ENCODE measurements at places on chromosomes 12 and 14.

DNA sequence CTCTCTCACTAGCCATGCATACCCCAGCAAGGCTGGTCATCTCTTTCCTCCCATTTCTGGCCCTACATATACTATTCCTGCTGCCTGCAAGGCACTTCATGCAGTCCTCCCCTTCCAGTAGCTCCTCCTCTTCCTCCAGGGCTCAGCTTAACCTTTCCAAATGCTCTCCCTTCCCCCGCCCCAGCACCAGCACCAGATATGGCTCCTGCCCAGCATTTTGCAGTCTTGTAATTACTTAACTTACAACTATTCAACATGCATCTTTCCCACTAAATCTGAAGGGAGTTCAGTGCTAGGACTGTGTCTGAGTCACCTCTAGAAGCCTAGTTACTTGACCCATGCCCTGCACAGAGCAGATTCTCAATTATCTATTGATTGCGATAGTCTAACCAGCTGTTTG, 1.8 kb upstream of the FBXO21 start:
- DNase-seq: no peak

DNA sequence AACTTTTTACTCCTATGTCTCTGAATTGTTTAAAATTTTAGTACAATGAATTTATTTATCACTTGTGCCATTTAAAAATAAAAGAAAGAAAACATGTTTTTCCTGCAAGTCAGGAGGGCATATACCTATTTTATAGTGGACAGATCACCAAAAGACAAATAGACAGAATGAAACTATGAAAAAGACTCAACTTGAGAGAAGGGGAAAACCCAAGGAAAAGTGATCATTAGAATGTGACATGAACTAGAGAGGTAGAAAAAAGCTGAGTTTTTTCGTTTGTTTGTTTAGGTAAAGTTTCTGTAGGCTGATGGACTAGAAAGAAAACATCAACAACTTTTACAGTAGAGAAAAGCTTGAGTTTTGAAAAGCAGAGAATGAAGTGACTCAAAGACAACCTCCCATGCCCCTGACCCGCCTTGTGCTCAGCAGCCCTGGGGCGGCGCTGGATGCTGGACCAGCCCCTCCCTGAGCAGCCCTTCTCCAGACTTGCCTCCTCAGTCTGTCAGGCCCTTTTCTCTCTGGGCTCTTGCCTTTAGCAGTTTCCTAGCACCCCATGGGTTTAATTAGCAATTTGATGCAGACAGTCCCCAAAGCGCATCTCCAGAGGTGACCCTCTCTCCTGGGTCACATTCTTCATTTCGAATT, 95.1 kb upstream of the ARID2 start:
- no peak for DNase-seq

DNA sequence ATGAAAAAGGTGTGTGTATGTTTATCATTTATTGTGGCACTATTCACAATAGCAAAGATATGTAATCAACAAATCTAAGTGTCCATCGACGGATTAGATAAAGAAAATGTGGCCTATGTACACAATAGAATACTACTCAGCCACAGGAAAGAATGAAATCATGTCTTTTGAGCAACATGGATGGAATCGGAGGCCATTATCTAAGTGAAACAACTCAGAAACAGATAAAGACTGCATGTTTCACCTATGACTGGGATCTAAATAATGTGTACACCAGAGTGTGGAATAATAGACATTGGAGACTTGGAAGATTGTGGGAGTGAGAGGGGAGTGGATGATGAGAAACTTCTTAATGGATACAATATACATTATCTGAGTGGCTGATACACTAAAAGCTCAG, 44.0 kb downstream of the CCER1 start:
- DNase-seq: no peak

DNA sequence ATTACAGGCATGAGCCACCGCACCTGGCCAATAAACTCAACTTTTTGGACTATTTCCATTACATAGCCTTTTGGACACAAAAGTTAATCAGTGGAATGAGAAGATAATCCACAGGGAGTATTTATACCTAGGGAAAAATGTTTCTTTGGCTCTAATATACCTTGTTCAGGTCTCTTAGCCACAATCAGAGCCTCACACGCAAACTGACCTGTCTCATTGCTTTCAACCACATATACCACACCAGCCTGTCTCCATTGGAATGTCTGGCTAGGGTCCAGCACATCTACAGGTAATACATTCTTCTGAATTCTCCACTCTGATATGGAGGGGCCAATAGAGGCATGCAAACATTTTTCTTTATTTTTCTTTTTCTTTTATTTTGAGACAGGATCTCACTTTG, 3.8 kb upstream of the RBMS2 start:
- DNase-seq: no peak

GRCh38 chr14:67221982-67222328, 19.3 kb upstream of the PALS1 start:
- no peak for DNase-seq

- DNase-seq: no peak
Measured at GRCh38 chr12:94589591-94590001, 60.8 kb downstream of the TMCC3 start.

GRCh38 chr12:115794659-115795081, 482.8 kb downstream of the MED13L start:
- no peak for DNase-seq

DNA sequence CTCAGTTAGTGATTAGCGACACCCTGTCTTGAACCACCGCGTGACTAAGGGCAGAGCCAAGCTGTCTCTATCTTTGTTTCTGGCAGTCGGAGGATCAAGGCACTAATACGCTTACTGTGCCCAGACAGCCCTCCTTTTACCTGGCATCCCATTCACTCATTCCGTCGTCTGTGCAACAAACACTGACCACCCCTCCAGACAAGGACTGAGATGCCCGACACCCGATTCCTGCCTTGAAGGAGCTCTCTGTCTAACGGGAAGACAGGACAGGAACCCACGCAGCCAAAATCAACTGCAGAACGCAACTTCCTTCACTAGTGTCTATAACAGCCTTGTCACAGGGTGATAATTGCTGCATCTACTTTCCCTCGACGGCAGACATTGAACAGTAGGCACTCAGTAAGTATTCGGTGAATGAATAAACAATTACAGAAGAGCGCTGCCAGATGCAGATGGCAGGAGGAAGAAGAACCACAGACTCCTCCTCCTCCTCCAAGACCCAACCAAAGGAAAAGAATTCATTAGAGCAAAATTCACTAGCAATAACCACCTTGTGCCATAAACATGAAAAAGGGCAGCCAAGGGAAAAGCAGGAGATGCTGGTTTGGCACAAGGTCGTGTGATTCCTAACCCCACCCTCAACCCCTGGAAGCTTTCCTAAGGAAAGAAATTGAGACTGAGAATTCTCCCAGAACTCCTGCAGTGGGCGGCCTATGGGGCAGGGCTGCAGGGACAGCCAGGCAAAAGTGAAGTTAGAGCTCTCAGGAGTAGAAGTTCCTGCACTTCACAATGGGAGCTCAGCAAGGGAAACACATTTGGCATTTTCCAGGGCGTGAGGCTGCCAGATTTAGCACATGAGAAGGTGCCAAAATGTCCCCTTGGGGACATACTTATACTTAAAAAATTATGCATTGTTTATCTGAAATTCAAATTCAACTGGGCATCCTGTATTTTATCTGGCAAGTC, 186.6 kb upstream of the DIO3 start:
- no peak for DNase-seq

DNA sequence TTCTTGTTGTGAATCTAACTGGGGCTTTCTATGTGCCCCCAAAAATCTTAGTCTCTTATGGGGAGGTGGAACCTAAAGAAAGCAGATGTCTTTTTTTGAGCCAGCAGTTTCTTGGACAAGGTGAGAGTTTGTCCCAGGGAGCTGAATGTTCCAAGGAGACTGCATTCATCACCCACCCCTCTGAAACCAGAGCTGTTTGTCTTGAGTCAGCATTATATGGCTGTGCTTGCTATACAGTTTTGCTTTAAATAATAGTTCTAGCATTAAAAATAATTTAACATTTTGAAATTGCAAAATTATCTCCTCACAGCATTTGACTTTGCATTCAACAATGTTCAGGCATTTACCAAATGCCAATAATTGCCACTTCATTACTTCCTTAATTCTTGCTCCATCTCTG, 813.3 kb downstream of the BCL11B start:
- DNase-seq: no peak

DNA sequence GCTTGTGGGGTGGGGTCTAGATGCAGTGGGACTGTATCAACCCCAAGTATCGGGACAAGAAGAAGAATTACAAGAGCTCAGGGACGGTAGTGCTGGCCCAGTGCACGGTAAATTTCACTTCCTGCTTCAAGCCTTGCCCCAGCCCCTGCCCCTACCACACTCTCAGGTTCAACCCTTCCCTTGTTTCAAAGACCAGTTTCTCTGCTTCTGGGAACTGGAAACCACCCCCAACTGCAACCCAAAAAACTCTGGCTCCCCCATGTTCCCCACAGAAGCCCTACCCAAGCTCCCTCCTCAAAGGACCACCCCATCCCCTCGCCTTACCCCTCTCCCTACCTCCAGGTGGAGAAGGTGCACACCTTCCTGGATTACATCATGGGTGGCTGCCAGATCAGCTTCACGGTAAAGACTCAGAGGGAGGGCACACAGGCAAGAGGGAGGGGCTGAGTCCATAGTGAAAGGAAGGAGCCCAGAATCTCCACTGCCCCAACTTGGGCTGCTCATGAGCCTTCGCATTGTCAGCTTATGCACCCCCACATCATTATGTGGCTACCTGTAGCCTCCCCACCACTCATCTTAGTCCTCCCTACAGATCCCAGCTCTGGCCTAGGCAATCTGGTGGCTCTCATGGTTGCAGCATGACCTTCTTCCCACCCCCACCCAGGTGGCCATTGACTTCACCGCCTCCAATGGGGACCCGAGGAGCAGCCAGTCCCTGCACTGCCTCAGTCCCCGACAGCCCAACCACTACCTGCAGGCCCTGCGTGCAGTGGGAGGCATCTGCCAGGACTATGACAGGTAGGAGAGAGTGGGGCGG, 4.3 kb downstream of the CPNE6 start:
- DNase-seq: no peak

- no peak for DNase-seq
Measured at GRCh38 chr12:28192125-28192524, 1.9 kb downstream of the CCDC91 start.

DNA sequence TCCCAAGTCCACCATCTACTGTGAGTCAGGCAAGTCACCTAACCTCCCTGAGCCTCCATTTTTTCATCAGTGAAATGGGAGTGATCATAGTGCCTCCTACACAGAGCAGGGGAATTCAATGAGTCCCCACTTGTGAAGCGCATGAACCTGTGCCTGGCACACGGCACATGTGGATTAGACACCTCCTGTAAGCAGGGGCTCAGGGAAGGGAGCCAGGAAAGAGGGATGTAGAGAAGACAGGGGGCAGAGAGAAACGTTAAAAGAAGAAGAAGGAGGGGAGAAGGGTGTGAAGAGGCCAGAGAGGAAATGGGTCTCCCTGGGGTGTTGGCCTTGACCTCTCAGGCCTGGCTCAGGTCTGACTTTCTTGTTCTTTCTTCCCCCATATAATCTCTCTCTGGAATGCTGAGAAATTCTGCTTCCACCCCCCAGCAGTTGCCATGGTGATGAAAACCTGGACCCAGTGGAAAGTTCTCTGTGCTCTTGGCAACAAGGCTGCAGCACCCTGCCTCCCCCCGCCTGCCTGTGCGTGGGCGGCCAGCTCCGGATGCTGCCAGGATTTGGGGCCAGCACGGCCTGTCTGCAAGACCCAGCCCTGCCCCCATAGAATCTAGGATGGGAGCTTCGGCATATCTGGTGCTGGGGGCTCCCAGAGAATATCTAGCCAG, 94.5 kb downstream of the CALM1 start:
- no peak for DNase-seq

- DNase-seq: no peak
Measured at GRCh38 chr14:56561606-56562005, 18.0 kb upstream of the TMEM260 start.

DNA sequence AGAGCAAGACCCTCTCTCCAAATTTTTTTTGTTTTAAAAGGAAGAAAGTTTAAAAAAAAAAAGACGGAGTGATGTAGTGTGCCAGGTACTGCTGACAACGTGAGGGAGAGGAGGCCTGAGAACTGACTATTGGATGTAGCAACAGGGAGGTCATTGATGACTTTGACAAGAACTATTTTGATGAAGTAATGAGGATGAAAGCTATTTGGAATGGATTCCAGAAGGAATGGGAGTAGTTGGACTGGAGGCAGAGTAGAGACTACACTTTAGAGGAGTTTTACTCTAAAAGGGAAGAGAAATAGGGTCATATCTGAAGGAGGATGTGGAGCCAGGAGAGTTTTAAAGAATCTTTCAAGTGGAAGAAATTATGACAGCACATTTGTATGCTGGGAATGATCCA, 27.8 kb upstream of the SLC38A2 start:
- DNase-seq: no peak

DNA sequence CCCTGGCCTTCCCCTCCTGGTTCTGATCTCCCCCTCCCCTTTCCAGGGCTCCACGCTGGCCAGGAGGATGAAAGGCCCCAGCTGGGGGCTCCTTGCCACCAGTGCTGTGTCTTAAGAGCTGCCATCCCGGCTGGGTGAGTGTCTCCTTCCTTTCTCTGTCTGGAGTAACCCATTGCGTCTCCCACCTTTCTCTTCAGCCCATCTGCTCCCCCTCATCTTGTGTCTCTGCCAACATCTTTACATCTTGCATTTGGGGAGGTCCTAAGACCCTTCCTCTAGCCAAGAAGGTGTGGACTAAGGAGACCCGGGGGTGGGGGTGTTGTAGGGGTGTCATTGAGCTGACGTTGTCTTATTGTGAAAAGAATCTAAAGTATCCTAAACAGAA, 505 bp downstream of the BCL2L2 start:
- DNase-seq: no peak

DNA sequence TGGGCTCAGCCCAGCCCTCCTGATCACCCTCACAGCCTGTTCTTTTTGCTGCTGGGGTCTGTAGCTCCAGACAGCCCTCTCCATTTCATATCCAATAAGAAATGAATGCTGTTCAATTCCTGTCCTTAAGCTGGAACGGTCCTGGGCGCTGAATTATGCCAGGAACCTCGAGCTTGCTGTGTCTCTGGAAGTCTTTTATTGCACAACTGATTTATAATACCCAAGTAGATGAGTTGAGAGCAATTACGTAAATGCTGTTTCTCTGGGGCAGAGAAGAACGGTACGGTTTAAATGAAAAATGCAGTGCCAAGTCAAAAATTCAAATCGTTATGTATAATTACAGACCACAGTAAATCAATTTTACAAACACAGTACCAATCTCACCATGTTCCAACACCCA, 161.0 kb downstream of the SAMD4A start:
- DNase-seq: no peak

- DNase-seq: no peak
Measured at GRCh38 chr14:97298331-97298730, 501.1 kb downstream of the VRK1 start.

GRCh38 chr12:52634266-52635056, 16.1 kb upstream of the KRT73 start:
- no peak for DNase-seq

- DNase-seq: no peak
Measured at GRCh38 chr14:100236881-100237280, 2.1 kb upstream of the YY1 start.

DNA sequence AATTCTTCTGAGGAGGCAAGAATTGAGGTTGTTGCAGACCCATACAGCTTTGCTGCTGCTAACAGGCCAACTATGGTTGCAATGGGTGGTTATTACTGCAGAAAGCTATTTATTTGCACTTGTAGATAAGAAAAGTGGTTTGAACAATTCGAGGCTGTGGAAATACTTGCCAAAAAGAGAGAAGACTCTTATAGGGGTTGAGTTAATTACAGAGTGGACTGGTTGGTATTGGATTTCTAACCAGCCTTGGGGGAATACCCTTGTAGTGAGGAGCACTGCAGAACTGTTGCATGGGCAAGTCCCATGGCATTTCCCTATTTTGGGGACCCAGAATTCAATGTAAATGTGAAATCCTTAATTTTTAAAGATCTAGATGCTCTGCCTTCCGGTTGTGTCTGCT, 120.5 kb downstream of the KCNMB4 start:
- no peak for DNase-seq
